Fibroblast of the aortic adventitia (primary cell): ENCODE measurements at places on chromosomes 6 and 20.

GRCh38 chr20:24872291-24873024 lies 76.6 kb upstream of the CST7 start:
- no peak for DNase-seq

- no peak for DNase-seq
These were observed 500.3 kb upstream of the ADGRB3 start for GRCh38 chr6:68134796-68135195.

DNA sequence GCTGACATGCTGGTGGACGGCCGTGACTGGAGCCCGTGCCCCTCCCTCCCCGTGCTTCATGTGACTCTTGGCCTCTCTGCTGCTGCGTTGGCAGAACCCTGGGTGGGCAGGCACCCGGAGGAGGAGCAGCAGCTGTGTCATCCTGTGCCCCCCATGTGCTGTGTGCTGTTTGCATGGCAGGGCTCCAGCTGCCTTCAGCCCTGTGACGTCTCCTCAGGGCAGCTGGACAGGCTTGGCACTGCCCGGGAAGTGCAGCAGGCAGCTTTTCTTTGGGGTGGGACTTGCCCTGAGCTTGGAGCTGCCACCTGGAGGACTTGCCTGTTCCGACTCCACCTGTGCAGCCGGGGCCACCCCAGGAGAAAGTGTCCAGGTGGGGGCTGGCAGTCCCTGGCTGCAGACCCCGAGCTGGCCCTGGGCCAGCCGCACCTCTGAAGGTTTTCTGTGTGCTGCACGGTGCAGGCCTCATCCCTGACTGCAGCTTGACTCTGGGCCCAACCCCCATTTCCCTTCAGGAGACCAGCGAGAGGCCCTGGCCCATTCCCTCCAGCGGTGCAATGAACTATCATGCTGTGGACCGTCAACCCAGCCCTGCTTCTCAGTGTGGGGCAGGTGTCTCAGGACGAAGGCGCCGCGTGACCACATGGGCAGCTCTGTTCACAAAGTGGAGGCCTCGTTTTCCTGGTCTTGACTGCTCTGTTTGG lies 8.1 kb downstream of the NPBWR2 start:
- DNase-seq: no peak

DNA sequence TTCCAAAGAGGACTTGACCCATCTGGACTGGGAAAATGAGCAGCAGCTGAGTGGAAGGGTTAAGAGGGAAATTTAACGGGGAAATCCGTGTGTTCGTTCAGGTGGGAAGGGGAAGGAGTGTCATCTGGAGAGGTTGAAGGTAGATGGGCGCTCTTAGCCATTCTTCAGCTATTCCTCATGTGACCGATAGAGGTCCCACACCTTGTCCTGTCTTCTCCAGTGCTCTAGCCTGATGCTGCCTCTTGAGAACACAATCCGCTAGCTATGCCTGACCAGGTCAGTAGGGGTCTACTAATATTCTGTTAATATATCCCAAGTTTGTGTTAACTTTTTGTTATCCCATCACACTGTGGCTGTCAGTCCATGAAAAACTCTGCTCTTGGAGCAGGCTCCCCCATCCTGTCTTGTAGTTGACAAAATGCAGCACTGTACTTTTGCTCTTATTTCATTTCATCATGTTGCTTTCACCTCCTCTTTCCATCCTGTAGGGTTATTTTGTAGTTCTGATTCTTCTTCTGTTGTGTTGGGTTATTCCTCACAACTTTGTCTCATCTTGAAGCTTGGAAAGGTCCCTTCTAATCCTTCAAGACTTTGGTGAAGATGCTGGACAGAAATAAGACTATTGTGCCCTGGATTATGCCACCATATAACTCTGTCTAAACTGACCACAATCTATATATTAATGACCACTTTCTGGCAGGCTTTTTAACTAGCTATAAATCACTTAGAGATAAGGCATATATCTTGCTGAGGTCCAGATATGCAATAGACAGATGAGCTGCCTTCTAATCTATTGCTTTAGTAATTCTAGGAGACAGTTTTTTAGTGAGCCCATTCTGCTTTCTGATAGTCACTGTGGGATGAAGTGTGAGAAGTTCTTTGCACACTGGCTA lies 123.4 kb upstream of the SUPT3H start:
- no peak for DNase-seq

DNA sequence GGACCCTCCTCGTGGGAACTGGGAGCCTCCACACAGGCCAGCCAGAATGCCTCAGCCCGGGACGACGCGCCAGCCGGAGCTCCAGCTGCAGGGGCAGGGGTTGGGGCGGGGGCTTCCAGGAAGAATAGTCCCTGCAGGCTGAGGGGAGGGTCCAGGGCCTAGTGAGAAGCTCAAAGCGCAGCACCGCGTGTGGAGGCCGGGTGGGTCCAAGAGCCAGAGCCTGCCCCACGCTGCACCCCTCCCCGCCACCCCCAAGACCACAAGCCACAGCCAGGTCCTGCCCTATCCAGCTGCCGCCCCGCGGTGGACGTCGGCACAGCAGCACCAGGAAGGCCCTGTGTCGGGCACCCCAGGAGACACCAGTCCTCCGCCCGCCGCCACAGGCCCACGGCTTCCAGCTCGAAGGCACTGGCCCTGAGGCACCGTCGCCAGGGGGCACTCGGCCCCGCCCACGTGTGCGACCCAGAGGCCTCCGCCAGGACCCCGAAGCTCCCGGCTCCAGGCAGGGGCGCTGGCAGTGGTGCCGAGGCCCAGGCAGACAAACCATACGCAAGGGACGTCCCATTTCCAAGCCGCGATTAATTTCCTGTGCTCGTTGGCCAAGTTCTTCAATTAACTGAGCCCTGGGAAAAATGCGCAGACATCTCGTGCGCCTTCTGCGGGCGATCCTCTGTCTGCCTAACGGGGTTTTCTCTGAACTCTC lies 19.5 kb downstream of the KCNQ2 start:
- DNase-seq: no peak

GRCh38 chr6:156348849-156349248 lies 428.3 kb upstream of the ARID1B start:
- no peak for DNase-seq

GRCh38 chr6:163771180-163771579 lies 356.7 kb downstream of the QKI start:
- no peak for DNase-seq

DNA sequence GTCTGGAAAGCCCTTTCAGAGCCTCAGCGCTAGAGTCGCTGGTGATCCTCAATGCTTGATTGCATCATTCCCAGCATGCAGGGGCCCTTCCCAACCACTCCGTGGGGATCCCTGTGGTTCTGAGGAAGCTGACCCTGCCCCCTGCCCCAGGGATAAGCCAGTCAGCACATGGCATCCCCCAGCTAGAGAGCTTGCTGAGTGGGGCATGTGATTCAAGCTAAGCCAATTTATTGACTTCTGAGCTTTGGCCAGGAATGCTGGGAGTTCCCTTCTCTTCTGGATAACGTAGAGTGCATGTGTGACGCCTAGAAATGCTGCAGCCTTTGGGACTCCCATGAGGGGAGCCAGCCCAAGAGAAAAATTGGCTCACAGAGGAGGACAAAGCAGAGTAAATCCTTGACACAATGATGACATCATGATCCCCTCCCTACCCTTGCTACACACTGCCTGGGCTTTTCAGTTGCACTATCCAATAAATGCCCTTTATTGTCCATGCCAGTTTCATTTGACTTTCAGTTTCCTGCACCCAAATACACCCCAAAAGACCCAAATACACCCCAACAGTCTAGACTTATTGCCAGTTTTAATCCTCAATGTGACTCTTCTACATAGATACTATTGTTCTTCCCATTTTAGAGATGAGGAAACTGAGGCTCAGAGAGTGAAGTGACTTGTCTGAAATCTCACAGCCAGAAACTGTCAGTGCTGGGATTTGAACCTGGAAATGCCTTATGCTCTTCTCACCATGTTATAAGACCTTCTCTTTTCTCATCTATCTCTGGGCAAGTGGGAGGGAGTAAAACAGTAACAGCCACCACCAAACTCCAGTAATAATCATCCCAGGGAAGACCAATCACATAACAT lies 34.3 kb downstream of the KCNB1 start:
- peak; percentile 89 for DNase-seq

GRCh38 chr6:170127151-170127550 lies 163.7 kb downstream of the DLL1 start:
- DNase-seq: no peak

DNA sequence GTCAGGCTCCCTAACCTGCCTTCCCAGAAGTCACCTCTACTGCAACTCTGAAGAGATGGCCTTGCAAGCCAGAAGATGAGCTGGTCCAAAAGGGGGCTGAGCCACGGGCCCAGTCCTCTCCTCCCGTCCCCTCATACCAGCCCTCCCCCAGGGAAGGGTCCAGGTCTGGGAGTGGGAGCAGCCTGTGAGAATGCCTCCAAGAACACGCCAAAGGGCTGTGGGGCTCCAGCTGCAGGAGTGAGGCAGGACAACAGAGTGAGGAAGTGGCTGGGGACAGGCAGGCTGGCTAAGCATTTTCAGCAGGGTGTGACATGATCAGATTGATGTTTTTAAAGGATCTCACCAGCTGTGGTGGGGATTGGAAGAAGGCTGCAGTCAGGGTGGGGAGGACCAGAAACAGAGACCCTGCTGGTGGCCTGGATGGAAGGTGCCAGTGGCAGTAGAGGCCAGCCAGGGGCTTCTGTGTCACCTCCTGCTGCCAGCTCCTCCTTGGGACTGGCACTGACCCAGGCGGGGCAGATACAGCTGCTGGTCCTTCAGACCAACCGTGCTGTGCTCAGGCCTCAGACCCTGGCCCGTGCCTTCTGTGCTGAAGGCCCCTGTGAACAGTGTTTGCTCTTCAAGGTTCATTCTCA lies 257.6 kb downstream of the NRN1 start:
- DNase-seq: no peak

GRCh38 chr6:14727494-14728395 lies 518.1 kb upstream of the JARID2 start:
- DNase-seq: no peak

- no peak for DNase-seq
These were observed 75.0 kb upstream of the FUCA2 start for GRCh38 chr6:143586557-143586956.

- no peak for DNase-seq
These were observed 27.4 kb downstream of the PMEPA1 start for GRCh38 chr20:57682184-57683101.

GRCh38 chr6:83970582-83970981 lies 63.0 kb upstream of the MRAP2 start:
- DNase-seq: no peak

- peak; percentile 39 for DNase-seq
These were observed 189.7 kb downstream of the PACRG start for GRCh38 chr6:162917506-162917905.

GRCh38 chr6:42419490-42420280 lies 32.0 kb downstream of the TRERF1 start:
- no peak for DNase-seq

- DNase-seq: no peak
These were observed 515.7 kb downstream of the NKAIN2 start for GRCh38 chr6:124319410-124319809.

- DNase-seq: peak; percentile 95
These were observed 2.2 kb downstream of the PIM1 start for GRCh38 chr6:37171970-37172812.

DNA sequence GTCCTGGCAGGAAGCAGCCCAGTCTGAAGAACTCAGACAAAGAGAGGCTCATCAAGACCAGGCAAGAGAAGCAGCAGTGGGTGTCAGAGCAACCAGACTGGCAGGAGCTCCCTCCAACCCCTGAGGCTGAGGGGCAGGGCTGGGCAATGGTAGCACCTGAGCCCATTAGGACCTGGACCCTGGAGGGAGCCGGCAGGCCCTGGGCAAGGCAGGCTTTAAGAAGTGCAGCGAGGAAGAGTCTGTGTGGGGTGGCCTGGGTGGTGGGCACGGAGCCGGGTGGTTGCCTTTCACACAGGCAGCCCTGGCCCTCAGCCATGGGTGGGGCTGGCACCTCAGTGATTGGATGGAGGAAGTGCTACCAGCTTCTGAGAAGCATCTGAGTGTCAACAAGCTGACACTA lies 33.1 kb upstream of the IRF4 start:
- DNase-seq: no peak

GRCh38 chr20:37735541-37735940 lies 41.7 kb downstream of the CTNNBL1 start:
- no peak for DNase-seq

- DNase-seq: no peak
These were observed 220.7 kb downstream of the UST start for GRCh38 chr6:148967541-148967956.

DNA sequence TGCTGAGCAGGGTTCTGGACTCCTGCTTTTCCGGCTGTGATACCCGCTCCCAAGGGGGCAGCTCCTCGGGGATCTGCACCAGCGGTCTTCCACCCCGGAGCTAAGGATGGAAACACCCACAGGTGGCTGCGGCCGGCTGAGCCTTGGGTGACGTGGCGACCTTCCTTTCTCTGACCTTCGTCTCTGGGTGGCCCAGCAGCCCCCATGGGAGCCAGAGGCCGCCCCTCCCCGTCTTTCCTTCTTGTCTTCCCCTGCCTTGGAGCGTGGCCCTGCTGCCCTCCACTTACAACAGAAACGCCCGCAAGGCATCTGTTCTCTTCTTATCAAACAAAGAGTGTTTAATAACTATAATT lies 405.7 kb downstream of the TAF4 start:
- no peak for DNase-seq

DNA sequence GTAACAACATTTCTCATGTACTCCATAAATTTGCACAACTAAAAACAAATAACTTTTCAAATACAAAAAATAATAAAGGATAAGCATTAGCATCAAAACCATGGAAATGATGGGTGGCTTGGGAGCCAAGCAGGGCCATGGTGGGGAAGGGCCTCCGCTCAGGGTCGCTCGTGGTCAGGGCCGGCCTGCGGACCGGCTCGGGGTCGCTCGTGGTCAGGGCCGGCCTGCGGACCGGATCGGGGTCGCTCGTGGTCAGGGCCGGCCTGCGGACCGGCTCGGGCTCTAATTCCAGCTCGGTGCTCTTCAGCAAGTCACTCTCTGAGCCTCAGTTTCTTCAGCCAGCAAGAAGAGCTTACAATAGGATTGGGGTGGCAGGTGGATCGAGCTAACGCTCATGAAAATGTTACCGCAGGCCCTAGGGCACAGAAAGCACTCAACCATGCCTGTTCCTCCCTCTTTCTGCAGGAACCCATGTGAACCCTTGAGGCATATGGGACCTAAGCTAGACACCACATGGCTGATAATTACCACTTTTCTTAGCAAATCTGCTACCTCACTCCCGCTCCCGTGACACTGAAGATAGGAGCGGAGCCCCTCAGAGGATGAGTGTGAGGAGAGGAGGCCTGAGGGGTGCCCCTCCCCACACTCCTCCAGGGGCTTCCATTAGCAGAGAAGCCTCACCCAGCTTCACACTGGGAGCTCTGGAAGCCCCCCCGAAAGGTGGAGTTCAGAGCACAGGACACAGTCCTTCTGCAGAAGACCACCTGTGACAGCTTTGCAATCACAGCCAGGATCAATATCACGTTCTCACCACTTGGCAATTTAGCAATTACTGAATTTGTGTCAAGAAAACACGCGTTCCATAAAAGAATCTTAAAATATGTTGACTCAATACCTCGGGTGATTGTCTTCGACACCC lies 103.0 kb downstream of the PSMB1 start:
- DNase-seq: no peak

- no peak for DNase-seq
These were observed 144.7 kb upstream of the ZNF217 start for GRCh38 chr20:53738039-53738944.

DNA sequence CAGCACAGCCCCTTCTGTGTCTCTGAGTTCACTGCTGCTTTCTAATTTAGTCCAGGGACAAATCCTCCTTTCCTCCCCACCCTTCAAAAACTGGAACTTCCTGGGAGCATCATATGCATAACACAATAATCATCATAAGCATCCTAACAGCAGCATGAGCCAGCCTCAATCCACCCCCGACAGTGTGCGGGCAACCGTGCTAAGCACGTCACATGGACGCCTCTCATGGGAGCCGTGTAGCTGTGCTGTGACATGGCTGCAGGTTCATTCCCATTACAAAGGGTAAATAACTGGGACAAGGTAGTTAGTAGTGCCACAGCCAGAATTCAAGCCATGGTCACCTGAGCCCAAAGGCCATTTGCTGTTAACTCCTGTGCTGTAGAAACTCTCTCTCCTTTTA lies 24.5 kb upstream of the ULBP3 start:
- no peak for DNase-seq
